ENCODE measurements at places on chromosomes 6 and 20. TPM values are rescaled to one million over a fixed set of nuclear protein-coding genes. Genes with fewer than 3 reads are reported as not detected.
A peak's percentile ranks its signal among the peaks of the same experiment; 100 is the strongest.

- DNase-seq, result no peak
Measured at GRCh38 chr6:107571354-107571753, 81.4 kb downstream of the SOBP start.

DNA sequence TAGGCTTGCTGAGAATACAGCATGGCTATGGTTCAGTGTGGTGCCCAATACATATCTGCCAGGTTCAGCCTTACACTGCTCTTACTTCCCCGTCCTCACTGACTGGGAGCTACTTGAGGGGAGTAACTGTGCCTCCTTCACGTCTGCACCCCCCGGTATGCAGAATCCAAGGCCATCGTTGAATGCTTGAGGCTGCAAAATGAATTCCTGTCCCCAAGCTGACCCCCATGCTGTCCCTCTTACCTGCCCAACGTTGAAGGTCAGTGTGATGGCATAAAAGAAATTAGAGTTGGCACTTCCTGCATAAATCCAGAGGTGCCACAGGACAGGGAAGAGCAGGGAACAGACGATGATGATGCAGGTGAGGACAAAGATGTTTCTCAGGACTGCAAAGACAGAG, 16.3 kb downstream of the MAP1LC3A start:
- DNase-seq, result no peak

Gene PNPLA1
- 0.27 TPM for polyA plus RNA-seq

Gene GTSF1L
- not detected for polyA plus RNA-seq

Gene MUC22
- not detected for polyA plus RNA-seq

GRCh38 chr6:130525408-130525807, 159.6 kb downstream of the TMEM200A start:
- peak; percentile 74 for DNase-seq

Gene CNBD2
- polyA plus RNA-seq, result 0.41 TPM

DNA sequence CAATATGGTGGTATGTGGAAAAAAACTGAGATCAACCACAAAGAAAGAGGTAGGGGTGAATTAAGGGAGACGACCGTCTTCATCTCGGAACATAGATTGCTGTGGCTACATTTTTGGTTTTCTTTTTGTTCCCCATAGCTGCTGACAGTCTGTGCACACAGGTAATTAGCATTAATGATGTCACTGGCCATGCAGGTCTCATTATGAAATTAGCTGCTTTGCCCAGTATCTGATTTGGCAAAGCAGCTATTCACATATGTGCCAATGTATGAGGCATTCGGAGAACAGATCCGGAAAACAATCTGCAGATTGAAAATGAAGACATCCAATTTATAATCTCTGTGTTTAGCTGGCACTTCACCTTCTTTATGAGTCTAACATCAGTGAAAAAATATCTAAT, 13.1 kb downstream of the NOX3 start:
- peak; percentile 54 for DNase-seq

Gene KCNG1
- 10.4 TPM for polyA plus RNA-seq

- no peak for DNase-seq
Measured at GRCh38 chr6:38738261-38738660, 23.1 kb downstream of the DNAH8 start.

- no peak for DNase-seq
Measured at GRCh38 chr20:62571669-62572344, 70.5 kb upstream of the SLCO4A1 start.

- DNase-seq, result peak; percentile 78
Measured at GRCh38 chr6:35146453-35146852, 5.3 kb upstream of the TCP11 start.

Gene GPR6
- 0.87 TPM for polyA plus RNA-seq

DNA sequence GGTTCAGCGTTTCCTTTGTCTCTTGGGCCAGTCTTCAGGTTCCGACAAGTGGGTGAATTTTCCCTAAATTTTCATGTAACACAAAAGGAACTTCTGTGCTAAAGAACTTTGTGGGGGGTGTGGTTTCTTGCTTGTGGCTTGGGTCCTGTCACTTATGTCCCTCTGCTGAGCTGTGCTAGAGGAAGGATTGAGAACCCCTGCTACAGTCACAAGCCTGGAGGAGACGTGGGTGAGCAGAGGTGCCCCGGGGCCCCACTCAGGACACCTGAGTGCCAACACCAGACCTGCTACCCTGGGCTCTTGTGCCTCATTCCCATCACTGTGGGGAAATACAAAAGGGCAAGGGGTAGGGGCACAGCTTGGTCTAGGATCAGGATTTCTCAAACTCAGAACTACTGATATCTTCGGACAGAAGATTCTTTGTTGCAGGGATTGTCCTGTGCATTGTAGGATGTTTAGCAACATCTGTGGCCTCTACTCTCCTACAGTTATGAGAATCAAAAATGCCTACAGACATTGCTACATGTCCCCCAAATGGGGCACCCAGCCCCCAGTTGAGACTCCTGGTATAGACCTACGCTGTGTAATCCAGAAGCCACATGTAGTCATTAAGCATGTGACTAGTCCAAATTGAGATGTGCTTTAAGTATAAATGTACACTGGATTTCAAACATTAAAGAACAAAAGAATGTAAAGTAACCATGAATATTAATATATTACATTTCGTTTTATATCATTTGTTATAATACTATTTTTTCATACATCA, 128.7 kb downstream of the LY86 start:
- DNase-seq, result no peak

Gene DDX43
- polyA plus RNA-seq, result 0.65 TPM

GRCh38 chr20:59605601-59606364, 1.4 kb downstream of the PHACTR3 start:
- no peak for DNase-seq

- DNase-seq, result no peak
Measured at GRCh38 chr6:160254467-160255312, 3.9 kb downstream of the SLC22A2 start.

DNA sequence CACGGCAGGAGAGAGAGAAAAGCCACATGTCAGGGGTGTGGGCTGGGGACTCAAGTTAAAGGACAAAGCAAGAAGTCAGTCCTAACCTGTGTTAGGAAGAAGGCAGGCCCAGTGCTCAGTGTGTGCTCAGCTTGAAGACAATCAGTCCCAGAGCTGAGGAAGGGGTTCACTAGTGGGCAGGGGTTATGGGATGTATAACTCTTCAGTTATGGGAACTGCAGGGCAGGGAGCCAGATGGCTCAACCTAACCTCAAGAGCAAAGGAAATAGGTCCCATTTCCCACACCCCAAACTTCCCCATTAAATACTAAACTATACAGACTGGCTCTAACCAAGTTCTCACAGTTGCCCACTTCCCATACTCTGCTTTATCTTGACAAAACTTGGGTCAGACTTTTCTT, 7.4 kb upstream of the SSTR4 start:
- DNase-seq, result no peak

DNA sequence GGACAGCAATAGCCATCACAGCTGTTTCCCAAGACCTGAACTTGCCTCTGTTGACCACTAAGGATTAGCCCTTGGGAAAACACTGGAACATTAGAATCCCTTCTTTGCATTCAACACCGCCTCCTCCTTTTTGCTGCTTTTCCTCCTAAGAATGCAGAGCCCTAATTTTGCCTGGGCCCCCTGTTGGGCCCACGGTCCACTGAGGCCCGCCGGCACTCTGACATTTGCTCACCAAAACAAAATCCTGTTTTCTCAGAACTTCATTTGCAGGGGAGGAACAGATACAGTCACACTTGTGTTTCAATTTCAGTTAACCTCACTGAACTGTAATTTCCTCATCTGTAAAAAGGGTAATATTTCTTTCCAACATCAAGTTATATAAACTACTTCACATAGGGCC, 116.0 kb upstream of the JARID2 start:
- DNase-seq, result no peak

Gene HLA-E
- 81.2 TPM for polyA plus RNA-seq

DNA sequence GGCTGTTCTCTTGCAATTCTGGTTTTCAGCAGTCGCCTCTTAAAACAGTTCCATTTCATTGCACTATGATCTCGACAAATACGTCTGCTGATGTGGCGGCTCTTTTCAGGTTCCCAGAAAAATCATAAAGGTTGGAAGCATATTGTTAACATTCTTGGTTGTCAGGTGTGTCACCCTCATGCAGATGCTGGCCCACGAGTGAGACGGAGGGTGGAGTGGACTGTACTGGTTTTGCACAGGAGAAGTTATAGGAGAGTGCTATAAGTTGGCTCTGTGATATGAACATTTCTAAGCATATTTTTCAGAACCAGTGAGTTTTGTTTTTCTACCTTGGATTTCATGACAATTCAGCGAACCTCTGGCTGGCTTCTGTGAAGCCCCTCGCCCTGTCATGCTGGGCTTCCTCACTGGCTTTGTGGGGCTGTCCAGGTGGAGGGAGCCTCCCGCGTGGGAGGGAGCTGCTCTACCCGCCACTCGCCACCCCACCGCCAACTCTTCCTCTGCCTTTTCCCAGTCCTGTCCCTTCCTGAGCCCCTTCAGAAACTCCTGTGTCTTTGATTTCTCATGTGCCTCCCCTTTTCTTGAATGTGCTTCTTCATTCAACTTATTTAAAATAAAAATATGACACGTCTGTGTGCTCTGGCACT, 10.6 kb downstream of the IRF4 start:
- DNase-seq, result no peak

GRCh38 chr6:42013134-42013516, 37.2 kb upstream of the TAF8 start:
- no peak for DNase-seq

DNA sequence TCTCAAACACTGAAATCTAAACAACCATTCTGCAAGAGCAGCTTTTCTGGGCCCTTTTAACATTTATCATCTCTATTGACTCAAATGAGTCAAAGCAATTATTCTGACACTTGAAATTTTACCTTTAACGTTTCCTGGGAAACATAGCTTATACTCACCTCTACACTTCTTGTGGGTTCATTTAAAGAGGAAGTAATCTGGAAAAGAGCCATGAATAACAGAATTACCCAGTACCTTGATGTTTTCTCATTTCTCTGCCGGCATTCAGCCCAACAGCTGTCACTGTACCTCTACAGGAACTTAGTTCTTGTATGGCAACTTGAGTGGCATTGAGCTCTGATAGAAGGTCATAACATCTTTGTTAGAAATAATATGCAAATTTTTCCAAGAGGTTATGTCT, 272.2 kb downstream of the KCNQ5 start:
- no peak for DNase-seq

DNA sequence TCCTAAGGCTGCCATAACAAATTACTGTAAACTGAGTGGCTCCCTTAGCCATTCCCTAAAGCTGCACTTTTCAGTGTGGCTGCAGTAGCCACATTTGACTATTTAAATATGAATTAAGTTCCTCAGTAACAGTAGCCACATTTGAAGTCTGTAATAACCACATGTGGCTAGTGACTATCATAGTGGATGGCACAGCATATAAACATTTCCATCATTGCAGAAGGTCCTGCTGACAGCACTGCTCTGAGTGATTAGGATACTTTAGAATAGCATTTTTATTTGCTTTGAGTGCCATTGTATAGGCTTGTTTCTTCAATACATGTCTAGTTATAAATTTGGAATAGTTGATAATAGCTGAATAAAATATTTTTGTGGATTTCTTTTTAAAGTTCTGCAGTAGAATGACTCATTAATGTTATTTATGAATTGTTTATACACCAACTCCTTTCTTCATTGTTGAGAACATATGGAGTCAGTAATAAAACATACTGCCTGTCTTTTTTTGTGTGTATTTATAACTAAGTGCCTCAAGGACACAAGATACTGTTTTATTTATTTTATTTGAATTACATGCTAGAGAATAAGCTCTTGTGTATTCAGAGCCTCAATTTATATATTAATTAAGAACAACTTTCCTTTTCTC, 217.2 kb downstream of the CDKAL1 start:
- DNase-seq, result peak; percentile 18

Gene C6orf163
- 2.1 TPM for polyA plus RNA-seq

DNA sequence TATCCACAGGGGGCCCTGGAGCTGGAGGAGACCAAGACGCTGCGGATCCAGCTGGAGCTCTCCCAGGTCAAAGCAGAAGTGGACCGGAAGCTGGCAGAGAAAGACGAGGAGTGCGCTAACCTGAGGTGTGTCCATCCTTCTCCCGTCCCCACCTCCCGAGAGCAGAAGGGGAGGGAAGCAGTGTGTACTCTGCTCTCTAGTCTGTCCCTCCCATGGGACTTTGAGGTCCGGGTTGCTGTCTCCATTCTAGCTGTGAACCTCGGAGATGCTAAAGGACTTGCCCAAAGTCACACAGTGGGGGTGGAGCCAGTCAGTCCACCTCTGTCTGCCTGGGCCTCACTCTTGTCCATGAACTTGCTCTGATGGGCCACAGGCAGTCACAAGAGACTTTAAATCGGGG, 44.1 kb downstream of the MYH7B start:
- DNase-seq, result no peak

GRCh38 chr6:32177183-32177787, 920 bp upstream of the RNF5 start:
- no peak for DNase-seq

Gene LCA5
- polyA plus RNA-seq, result 11.1 TPM

- DNase-seq, result no peak
Measured at GRCh38 chr6:137002505-137002904, 42.3 kb downstream of the IL20RA start.

Gene PAQR8
- 38.5 TPM for polyA plus RNA-seq

Gene FHL5
- polyA plus RNA-seq, result 1.8 TPM

- DNase-seq, result no peak
Measured at GRCh38 chr6:168284187-168284586, 35.4 kb downstream of the DACT2 start.

DNA sequence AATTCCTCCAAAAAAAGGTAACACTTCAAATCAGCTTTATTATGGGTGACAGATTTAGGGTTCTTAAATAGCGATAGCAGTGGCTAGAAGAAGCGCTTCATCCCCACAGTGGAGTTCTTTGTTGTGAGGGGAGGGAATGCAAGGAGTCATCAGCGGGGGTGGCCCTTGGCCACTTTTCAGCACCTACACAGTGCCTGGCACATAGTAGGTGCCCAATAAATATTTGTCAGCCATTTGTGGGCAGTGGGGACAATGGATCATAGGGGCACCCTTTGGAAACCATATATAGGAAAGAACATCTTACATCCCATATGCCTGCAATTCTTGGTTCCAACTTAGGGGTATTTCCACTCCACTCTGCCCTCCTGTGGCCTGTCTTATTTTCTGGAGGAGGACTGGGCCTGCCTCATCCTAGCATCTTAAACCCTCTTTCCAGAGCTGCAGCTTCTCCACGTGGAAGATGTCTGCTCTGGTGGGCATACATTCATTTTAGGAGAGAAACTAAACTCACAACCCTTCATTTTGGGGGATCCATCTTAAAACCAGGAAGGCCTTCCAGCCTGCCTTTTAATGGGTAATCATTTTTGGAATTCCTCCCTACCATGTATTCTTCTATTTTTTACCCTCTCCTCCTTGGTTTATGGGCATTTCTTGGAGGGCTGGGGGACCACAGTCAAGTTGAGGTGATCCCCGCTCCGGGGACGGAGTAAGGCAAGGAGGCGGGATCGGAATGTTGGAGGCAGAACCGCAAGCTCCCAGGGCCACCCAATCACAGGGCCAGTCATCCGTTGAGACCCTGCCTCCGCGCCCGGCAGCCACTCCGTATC, 2.6 kb upstream of the GPSM3 start:
- DNase-seq, result no peak
